ENCODE measurements at places on chromosomes 3 and 15.

DNA sequence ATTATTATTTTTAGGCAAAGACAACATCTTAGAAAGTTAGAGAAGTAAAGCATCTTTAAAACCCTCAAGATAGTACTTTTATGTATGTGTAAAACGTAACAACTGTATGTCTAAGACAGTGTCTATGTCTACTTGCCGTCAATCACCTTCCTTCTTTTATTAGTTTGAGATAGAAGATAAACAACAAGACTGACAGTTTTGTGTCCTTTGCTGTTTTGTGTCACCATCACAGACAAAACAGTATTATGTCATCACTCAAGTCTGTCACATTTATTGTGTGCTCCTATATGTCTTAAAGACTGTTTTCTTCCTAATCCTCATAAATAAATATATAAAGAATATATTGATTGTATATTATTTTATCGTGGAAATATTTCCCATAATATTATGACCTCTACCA is 908.3 kb downstream of the CADM2 start:
- DNase-seq, result no peak

DNA sequence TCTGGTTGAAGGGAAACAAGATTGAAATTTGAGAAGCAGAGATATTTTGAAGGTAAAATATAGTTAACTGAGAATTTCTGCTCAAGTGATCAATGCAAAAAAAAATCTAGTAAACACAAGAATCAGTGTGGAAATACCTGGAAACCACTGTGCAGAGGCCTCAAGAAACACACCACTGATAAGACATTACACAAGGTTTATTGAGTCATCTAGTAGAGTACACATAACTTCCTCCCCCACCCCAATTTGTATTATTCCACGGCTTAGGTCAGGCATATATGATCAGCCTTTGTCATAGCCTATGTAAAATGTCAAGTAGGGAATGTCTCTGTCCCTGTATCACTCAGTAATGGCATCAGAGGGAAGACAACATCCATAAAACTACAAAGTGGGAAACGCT is 447.8 kb upstream of the BCHE start:
- peak; percentile 61 for DNase-seq

DNA sequence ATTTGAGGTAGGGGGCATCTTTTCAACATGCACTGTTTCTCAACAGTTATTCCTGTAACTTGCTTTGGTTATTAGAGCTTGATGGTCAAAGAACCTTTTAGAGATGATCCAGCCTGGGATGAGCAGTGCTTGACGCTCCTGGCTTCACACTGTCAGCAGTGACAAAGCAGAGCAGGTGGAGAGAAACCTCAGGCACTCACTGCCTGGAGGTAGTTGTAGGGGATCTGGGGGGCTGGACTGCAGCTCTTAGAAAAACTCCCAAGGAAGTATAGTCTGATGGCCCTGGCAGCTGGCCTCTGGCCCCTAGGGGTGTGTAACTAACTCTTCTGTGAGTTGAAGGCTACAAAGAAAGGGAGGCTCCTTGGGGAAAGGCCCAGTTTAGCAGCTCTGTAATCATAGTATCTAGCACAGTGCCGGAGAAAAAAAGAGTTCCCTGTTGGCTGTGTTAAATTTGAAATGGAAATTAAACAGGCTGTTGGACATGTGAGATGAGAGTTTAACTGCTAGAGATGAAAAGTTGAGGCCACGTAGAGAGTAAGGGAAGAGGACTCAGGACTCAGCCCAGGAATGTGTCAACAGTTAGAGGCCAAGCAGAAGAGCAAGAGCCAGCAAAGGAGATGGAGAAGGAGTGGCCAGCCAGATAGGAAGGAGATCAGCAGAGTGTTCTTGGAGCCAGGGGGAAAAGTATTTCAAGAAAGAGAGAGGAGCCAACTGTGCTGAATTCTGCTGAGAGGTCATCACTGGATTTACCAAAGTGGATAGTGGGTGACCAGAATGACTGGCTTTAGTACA is 14.2 kb downstream of the OXNAD1 start:
- no peak for DNase-seq

GRCh38 chr15:41429003-41429890 is 12.4 kb downstream of the RTF1 start:
- DNase-seq, result no peak

DNA sequence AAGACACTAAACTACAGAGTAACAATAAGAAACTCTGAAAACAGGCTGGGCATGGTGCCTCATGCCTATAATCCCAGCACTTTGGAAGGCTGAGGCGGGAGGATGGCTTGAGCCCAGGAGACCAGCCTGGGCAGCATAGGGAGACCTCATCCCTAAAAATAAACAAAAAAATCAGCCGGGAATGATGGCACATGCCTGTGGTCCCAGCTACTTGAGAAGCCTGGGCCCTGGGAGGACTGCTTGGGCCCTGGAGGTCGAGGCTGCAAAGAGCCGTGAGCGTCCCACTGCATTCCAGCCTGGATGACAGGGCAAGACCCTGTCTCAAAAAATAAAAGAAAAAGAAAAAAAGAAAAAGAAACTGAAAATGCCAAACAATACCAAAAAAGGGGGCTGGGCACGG is 55.4 kb downstream of the TMCC1 start:
- DNase-seq, result no peak
